T-helper 22 cell (primary cell): ENCODE measurements at places on chromosomes 3 and 15.

DNA sequence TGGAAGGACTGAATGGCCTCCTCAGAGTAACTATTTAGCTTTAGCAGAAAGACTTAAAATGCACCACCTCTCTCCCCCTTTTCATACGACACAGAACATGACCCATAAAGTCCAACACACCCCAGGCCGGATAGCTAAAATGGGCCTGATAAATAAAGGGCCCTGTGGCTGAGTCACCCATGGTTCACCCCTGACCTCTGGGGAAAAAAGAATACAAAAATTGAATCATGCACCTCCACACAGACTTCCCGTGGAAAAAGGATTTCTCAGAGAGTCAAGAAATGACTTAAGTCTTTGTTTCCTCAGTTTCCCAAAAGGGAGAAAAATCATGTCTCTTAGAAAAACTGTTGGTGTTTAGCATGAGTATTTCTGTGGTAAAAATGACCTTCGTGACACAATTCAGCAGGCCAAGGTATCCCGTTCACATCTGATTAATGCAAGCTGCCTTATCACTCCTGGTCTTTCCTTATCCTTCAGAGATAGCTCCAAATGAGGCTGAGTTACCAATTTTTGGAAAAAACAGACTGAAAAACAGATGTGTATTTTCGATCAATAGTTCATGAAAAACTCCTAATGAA, 34.0 kb upstream of the ARHGEF3 start:
- DNase-seq: no peak

GRCh38 chr3:139235192-139235591, 108.6 kb upstream of the MRPS22 start:
- no peak for DNase-seq

DNA sequence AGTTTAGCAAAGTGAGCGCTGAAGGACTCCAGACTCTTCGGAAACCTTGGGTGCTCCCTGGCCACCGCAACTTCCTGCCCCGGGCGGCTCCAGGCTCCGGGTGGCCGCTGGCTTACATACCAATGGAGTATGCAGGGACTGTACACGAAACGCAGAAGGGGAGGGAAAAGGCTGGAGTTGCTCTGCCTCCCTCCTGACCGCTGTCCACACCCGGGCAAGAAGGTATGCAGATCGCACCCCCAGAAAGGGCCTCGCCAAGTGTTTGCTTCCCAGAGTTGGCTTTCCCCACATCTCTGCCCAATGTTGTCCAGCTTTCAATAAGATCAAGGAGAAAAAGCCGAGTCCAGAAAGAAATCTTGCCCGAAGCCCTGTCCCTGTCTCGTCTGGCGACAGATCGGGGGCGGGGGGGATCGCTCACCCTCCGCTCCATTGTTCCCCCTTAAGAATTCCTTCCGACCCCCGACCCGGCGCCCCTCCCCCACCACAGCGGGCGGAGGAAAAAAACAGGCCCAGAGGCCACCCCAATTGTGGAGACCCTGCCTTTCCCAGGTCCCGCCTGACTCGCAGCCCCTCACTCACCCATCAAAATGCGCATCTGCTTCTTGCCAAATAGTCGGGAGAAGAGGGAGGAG, 533 bp downstream of the ARF4 start:
- peak; percentile 53 for DNase-seq

DNA sequence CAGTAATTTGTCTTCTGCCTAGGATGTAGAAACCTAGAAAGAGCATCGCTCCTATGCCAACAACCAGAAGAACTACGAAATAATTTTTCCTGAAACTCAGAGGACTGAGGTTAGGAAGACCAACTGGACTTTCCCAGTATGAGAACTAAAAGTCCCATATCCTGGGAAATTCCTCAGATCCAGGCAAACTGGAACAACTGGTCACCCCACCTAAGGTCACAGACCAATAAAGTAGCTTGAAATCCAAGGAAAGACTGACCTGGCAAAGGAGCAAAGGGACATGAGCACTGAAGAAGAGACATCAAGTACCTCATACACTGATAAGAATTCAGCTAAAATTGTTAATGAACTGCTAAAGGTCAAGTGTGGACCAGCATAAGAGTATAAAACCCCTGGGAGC, 6.6 kb downstream of the RPL39L start:
- DNase-seq: no peak

DNA sequence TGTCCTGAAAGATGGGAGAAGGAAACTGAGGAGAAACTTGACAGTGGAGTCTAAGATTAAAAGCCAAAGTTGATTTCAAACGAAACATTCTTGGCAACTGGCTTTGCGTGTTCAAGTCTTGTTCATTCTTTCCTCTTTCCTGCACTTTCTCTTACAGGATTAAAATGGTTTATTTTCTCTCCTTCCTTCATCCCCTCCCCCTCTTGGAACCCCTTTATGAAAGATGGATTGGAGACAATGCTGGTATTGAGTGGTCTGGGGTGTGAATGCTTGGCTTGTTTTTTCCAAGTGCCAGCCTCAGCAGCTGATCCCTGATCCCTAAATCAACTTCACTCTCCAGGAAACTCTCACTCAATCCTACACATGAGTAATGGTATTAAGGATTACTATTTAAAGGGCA, 703 bp upstream of the LSAMP start:
- no peak for DNase-seq

DNA sequence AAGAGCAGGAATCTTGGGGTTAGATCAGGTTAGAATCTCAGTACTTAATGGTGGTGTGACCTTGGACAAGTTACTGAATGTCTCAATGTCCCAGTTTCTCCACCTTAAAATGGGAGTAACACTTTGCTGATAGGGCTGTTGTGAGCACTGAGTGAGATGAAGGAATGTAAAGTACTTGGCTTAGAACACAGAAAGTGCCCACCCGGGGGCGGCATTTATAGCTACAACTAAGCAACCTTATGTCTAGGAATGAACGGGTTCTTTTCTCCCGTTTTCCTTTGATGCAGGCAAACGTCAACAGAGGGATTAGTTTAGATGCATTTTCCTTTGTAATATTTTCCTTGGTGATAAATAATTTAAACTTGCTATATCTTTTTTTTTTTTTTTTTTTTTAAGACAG, 176.6 kb downstream of the USP13 start:
- DNase-seq: no peak

DNA sequence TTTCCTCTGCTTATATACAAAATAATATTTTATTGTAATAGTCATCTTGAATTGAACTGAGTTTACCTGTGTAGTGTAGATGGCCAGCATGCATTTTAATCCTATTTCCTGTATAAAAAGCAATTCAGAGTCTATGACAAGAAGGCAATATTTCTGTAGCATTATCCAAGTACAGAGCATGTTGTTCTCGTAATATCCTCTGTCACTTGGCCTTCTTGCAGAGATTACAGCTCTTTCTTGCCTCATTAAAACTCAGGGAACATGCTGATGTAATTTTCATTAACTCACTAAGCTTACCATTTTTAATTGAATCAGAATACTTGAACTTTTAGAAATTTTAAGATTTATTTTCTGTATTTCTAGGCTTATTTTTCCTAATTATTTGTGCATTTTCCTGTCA, 203.3 kb upstream of the AGTR1 start:
- no peak for DNase-seq

- DNase-seq: no peak
Measured at GRCh38 chr3:156271995-156272719, 151.8 kb downstream of the KCNAB1 start.

- DNase-seq: no peak
Measured at GRCh38 chr3:89364314-89364713, 256.9 kb downstream of the EPHA3 start.

DNA sequence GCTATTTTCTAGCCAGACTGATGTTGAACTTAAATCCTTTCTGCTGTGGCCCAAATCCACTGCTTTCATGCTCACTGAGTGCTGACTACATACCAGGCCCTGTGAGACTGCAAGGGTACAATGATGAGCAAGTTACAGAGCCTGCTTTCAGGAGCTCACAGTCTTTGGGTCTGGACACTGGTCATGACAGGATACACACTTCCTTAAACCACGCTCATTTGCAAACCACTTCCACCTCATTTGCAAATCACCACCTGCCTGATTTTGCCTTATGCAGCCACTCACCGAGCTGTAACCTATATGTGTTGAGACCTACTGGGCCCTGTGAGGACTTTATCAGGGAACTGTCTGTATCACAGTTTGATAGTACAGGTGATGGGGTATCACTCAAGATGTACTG, 50.2 kb upstream of the LRRC58 start:
- no peak for DNase-seq

GRCh38 chr3:120093119-120093910, 932 bp downstream of the GSK3B start:
- peak; percentile 3 for DNase-seq

GRCh38 chr3:169232863-169233262, 430.6 kb downstream of the MECOM start:
- DNase-seq: no peak

- no peak for DNase-seq
Measured at GRCh38 chr3:48039487-48040190, 23.4 kb upstream of the MAP4 start.

GRCh38 chr3:132592216-132592615, 4.9 kb upstream of the ACKR4 start:
- DNase-seq: no peak

DNA sequence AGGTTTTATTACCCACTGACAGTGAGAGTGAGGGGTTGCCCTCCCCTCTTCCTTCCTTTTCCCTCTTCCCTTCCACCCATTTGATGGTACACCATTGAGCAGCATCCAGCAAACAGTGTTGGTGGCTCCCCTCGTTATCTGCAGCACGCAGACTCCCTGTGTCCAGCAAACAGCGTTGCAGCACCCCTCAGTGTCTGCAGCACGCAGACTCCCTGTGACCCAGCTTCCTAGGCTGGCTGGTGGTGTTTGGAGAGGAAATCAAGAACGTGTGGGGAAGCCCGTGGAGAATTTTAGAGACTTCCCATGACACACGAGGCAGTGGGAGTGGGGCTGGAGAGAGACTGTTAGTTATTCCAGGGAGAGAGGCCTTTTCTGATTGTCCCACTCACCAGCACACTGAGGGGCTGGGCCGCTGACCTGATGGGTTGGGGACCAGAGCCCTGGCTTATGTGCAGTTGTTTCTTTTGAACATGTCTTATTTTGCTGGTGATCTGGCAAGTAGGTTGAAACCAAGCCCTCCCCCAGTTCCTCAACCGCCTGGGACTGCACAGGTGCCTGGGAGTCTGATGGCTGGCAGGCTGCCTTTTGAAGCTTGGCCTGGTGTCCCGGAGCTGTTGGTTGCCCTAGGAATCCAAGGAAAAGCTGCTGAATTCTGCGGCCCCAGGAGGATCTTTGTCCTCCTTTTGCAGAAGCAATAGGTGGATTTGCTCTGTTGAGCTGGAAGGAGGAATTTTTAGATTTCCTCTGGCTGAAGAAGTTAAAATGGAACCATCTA, 19.0 kb downstream of the APBA2 start:
- DNase-seq: no peak

DNA sequence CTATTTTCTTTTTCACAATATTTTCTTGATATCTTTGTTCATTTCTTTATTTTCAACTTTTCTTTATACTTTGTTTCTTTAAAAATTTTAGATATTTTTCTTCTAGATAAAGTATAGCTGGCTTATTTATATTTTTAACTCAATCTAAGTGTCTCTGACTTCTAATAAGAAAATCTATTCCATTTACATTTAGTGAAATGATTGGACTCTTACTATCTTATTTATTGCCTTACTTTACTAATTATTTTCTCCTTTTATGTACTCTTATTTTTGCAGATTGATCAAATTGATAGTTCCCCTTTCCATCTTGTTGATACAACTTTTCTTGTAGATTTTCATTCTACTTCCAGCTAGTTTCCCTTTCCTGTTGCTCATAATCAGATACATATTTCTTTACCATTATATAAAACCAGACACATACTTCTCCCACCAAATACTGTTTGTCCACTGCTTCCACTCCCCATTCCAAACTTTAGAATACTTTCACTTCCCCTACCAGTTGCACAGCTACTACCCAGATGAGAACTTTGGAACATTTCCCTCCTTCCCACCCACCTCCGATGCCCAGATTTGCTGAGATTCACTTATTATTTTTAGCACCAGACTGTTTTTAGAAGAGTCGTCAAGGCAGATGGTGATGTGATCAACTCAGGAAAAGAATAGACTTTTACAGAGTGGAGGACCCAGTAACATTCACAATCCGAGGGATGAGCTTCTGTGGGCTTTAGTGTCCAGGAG, 151.5 kb downstream of the LIPC start:
- DNase-seq: no peak

DNA sequence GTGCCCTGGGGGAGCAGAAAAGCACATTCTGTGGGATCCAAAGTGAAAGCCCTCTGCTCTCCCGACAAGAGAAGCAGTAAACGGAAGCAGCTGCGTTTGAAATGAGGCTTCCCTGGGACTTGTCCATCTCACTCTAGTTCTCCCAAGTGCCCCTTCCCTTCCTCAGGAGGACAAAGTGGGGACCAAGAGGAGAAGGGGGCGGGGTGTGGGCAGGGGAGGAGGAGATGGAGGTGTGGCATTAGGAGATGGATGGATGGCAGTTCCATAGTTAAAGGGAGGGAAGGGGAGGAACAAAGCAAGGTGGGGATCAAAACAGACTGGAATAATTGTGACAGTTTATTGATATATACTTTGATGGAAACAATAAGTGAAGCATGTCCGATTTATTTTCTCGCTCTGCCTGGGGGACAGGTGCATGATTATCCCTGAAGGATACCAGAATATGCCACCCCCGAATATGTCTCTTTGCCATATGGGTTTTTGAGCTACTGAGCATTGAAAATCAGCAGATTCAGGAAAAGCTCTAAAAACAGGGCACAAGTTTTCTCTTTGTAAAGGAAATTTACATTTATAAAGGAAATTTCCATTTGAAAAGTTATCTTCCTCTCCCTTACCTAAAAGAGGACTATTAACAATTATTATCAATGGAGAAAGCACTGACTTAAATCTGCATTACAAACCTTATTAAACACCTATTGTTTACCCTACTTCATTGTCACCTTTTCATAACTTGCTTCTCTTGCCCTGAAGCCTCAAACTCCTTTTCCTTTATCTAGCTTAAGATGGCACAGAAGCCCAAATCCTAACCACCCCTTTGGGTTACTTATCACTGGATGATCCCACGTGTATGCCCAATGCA, 58.9 kb upstream of the DAZL start:
- no peak for DNase-seq

GRCh38 chr15:63752075-63752684, 81.6 kb downstream of the HERC1 start:
- DNase-seq: no peak

DNA sequence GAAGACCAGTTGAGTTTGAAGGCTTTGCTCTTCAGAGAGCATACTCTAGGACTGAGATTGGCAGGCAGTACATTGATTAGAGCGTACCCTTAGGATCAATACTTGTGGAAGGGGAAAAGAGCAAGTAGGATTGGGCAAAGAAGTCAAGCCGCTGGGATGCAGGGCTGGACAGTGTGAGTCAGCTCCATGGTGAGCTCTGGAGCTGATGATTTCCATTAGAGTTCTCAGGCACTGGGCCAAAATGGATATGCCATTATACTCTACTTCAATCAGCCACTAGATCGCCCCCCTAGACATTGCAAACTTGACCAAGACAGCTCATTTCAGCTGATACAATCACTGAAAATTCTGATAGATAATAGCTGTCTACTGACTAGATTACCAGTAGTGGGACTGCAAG, 432.7 kb upstream of the ALCAM start:
- no peak for DNase-seq

- DNase-seq: no peak
Measured at GRCh38 chr3:42705058-42705767, 2.6 kb upstream of the HHATL start.

- DNase-seq: no peak
Measured at GRCh38 chr3:11910971-11911531, 64.4 kb upstream of the TAMM41 start.

GRCh38 chr3:112687211-112687610, 46.3 kb upstream of the CCDC80 start:
- no peak for DNase-seq

- no peak for DNase-seq
Measured at GRCh38 chr15:31362886-31363285, 36.3 kb downstream of the KLF13 start.

- DNase-seq: no peak
Measured at GRCh38 chr3:64651741-64652241, 36.0 kb downstream of the ADAMTS9 start.
